ENCODE measurements at places on chromosomes 7 and 10.

DNA sequence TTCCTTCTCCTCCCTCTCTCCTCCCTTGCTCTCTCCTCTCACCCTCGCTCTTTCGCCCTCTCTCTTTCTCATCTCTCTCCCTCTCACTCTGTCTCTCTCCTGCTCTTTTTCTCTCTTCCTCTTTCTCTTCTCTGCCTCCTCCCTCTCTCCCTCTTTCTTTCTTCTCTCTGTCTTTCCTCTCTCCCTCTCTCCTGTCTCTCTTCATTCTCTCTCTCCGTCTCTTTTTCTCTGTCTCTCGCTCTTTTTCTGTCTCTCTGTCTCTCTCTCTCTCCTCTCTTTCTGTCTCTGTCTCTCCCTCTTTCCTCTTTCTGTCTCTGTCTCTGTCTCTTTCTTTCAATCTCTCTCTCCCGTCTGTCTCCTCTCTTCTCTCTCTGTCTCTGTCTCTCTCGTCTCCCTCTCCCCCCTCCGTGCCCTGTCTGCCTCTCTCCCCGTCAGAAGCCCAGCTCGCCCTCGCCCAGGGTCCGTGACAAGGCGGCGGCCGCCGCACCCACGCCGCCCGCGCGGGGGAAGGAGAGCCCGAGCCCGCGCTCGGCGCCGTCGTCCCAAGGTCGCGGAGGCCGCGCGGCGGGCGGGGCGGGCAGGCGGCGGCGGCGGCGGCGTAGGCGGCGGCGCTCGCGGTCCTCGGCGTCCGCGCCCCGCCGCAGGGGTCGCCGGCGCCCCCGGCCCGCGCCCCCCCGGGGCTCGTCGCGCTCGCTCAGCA is 21.3 kb upstream of the HSPB1 start:
- DNase-seq, result no peak

DNA sequence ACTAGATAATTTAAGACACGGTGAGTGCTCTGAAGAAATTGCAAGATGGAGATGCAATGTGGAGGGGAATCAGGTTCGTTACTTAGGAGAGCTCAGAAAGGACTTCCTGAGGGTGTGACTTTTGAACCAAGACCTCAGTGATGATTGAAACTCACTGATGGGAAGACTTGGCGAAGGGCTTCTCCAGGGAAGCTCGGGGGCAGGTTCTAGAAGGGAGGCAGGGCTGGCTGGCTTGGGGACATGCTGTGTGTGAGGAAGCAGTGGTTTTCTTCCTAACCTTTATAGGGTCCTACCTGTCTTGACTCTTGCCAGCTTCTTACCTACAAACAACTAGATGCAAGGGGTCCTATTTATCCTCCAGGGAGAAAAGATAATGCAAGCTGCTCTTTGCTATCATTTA is 637.9 kb downstream of the ACTR3B start:
- no peak for DNase-seq

DNA sequence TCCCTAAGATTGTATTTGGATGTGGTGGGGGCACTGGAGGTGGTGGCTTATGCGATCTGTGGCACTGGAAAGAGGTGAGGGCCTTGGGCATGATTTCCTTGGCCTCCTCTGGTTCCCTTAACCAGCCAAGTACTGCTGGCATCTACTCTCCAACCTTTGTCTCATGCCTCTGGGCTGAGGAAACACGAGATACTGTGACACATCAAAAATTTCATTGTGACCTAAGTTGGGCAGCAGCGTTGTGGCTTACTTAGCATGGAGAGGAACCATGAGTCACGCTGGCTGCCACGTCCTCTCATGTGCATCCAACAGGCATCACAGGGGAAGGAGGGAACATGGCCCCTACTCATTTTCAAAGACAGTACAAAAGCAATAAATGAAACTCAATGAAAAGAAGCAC is 29.7 kb upstream of the GSDME start:
- no peak for DNase-seq

DNA sequence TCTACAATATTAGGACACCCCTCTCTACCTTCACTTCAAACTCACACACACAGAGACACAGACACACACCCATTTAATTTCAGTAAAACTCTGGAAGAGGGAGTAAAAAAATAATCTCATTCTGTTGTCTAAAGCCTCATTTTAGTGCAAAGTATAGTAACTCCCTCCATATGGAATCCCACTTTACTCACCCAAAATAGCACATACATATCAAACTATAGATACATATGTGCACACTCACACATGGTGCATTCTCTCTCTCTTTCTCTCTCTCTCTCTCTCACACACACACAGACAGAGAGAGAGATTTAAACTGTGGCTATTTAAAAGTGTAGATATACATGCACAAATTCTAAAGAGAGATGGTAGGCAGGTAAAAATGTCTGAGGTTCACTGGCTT is 179.6 kb upstream of the PTN start:
- no peak for DNase-seq

DNA sequence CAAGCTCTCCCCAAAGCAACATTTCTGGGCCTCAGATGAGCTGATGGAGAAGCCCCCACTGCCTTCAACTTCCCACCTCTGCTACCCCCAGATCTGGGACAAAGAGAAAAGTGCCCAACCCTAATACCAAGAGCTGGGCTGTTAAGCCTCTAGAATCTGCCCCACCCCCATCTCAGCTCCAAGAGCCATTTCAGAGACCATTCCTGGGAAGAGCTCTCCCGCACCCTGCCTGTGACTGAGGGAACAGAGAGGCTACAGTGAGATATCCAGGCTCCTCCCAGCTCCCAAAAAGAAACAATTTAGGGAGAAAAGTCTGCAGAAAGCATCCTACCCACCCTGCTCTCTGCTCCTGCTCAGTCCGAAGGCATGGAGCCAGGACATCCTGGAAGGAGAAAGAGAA is 2.5 kb upstream of the KCNH2 start:
- no peak for DNase-seq

- no peak for DNase-seq
These were observed 17.7 kb downstream of the PCGF5 start for GRCh38 chr10:91238191-91238590.

DNA sequence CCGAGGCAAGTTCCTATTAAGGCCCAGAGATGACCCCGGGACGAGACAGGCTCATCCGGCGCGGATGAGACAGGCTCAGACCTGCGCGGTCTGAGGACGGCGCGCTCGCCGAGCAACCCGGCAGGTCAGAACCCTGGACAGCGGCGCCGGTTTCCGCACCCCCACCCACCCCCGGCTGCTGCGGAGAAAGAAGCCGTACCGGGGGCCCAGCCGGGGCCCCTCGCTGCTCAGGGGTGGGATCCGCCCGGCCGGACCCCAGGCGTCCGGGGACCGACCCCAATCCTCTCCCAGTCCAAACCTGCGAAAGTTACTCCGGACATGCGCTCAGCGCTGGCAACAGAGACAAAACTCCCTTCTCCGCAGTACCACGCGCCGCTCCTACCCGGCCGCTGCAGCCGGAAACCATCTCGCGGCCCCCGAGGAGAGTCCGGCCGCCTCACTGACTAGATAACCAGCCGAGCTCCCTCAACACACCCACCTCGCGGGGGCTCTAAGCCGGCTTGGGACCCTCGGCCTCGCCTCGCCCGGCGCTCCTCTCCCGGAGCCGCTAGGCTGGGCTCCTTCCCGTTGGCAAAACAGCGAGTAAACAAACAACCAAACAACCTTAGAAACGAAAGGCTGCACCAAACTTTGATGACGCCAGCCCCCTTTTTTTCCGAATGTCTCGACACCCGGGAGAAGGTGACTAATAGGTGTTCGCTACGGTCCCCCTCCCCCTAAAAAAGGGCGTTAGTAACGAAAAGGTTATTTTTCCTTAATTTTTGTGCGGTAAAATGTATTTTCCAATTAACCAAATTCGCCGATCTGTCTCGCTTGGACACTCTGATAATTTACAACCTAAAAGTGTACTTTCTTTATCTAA is 2.3 kb upstream of the DRGX start:
- DNase-seq, result peak; percentile 13

Data from activated naive CD4-positive, alpha-beta T cell (primary cell).